ENCODE measurements at places on chromosomes 4 and X.

- DNase-seq, result no peak
Observed at GRCh38 chr4:176187624-176188023, 7.8 kb downstream of the SPATA4 start.

- DNase-seq, result no peak
Observed at GRCh38 chrX:154779261-154779660, 16.6 kb downstream of the DKC1 start.

DNA sequence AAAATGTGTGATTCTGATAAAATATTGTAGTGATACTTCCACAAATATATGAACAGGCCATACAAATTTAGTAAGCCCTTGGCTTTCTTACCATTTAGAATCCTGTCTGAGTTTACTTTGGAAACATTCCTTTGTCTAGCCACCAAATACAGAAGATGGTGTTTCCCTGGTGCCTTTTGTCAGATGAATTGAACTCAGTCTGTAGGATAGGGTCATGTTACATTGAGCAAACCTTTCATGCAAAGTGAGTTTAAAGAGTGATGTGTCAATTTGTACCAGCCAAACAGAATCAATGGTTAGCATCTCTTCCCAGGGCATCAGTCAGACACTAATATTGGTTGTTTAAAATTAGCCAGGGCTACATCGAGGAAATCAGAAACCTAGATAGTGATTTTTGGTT, 1443.4 kb downstream of the ARAP2 start:
- DNase-seq, result no peak

DNA sequence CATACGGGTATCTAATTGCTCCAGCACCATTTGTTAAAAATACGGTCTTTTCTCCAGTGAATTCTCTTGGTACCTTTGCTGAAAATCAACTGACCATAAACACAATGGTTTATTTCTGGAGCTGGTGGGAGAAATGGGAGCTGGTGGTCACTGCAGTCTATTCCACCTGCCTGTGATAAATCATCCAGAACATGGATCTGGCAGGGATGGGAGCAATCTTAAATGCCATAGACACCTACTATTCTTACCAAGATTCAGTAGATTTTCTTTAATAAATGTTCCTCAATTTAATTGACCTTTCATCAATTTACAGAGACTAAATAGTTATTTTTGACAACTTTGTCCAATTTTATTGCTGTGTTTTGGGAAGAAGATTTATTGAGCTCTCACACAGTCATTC, 68.1 kb downstream of the SLC9A7 start:
- no peak for DNase-seq

DNA sequence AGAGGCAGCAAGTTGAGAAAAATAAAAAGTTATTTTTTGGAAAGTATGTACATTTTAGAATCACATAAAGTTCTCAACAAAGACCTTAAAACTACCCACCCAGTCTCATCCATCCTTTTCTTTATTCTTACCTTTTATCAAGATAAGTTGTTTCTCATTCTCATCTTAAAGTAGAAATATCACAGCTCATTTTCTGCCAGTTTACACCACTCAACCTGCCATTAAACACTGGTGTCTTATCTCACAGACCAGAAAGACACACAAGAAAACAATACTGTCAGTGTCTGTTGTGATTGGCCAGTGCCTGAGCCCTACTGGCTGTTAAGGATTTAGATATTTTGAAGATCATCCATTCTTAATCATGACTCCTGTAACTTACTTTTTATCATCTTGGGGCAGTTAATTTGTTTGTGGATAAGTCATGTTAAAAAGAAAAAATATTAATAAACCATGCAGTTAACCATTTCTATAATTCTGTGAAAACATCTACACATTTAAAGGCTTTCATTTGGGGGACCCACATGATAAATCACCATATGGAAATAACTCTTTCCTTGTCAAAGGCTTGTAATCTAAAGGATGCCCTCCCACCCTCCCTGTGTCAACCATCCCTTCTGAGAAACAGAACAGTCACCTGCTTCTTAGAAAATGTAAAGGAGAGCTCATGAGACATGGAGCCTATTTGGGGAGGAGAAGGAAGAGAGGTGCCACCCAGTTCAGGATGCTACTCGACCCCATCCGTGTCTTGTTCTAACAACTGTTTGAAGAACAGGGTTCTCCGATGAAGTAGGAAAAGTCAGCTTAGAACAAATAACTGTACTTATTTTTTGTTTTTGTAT, 897.2 kb upstream of the INTU start:
- DNase-seq, result no peak

- no peak for DNase-seq
Observed at GRCh38 chrX:9566150-9566621, 101.3 kb downstream of the TBL1X start.

DNA sequence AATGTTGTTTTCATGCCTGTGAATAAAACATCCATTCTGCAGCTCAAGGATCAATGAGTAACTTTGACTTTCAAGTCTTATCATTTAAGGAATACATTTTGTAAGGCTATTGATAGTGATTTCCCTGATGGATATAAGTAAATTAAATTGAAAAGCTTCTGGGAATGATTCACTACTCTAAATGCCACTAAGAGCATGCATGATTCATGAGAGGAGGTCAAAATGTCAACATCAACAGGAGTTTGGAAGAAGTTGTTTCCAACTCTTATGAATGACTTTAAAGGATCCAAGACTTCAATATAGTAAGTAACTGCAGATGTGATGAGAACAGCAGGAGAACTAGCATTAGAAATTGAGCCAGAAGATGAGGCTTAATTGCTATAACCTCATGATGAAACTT, 1487.3 kb downstream of the PCDH7 start:
- no peak for DNase-seq

DNA sequence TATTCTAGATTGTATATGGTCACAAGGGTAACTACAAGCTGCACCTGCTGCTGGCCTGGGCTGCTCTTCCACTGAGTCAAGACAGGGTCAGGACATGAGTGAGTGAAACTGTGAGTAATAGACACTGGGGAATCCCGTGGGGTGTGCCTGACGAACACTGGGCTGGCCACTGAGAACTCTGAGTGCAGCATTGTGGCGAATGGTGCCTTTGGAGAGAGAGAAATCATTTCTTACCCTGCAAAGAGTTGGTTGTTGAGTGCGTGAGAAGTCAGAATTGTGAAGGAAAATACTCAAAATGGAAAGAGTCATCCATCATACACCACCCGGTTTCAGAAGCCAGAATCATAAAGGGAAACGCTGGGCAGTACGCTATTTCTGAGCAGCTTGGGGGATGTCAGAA, 43.1 kb upstream of the LSM6 start:
- DNase-seq, result no peak

DNA sequence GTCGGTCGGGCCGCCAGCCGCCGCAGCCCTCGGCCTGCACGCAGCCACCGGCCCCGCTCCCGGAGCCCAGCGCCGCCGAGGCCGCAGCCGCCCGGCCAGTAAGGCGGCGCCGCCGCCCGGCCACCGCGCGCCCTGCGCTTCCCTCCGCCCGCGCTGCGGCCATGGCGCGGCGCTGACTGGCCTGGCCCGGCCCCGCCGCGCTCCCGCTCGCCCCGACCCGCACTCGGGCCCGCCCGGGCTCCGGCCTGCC, 213 bp downstream of the NFKB1 start:
- no peak for DNase-seq

DNA sequence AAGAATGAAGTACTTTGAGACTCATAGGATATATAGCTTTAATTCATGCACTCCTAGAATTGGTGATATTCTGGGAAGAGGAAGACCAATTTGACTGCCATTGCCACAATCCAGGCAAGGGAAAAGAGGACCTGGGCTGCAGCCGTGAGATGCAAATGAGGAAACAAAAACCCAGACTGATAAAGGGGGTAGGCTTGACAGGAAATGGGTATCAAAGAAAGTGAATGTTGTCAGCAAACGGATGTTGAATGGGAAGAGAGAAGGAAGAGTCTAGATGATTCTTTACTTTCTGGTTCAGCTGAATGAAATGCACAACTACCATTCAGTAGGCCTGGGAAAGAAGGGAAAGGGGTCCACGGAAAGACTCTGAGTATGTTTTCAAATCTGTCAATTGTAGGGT, 17.1 kb upstream of the ARHGEF6 start:
- no peak for DNase-seq

GRCh38 chr4:169663831-169664230, 43.5 kb downstream of the CLCN3 start:
- DNase-seq, result no peak

GRCh38 chrX:3216581-3217180, 129.8 kb downstream of the MXRA5 start:
- DNase-seq, result no peak

DNA sequence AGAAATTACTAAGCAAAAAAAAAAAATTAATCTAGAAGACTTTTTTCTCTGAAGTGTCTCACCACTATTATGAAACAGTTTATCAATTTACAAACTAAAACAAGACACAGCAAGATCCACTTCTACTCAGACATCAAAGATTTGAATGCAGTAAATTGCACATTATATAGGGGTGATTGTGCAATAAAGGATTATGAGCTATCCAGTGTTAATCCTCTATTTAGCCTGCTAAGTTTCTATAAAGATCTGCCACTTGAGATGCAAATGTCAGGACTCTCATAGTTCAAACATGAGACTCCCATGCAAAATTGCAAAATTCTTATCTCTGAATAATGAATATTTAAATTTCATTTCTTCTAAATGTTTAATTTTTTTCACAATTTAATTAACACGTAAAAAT, 2.2 kb downstream of the TECRL start:
- no peak for DNase-seq

DNA sequence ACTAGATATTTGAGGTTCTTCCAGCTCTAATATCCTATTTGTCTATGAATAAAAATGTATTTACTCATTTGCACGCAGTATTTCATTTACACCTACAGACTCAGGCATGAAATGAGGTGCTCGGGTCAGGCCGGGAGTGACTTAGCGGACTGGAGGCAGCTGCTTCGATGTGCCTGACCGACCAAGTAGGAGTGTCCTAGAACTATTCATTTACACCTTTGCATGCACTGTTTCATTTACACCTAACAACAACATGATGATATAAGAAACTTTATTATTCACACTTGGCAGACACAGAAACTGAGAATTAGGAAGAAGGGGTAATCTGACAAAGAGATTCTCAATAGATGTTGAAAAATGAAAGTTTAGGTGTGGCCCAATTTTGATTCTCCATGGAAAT, 28.7 kb upstream of the FAT1 start:
- no peak for DNase-seq

- DNase-seq, result no peak
Observed at GRCh38 chr4:188949596-188949995, 810.4 kb downstream of the TRIML1 start.

GRCh38 chr4:73770917-73771316, 30.5 kb downstream of the CXCL8 start:
- no peak for DNase-seq

DNA sequence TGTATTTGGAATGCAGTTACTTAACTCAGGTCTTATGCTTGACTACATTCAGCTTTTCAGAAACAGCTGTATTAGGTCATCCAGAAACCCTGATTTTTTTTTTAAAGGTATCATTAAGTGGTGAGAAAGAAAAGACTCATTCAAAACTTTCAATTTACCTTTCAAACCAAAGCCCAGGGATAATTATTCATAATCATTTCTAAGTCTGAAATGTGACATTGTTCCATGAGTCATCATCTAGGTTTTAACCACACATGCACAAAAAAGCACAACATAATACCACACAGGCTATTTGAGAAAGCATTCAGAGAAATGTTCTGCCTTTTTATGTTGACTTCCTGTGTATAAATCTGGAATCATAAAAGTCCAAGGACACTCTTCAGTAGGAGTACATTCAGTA, 288.2 kb downstream of the IL1RAPL2 start:
- no peak for DNase-seq

DNA sequence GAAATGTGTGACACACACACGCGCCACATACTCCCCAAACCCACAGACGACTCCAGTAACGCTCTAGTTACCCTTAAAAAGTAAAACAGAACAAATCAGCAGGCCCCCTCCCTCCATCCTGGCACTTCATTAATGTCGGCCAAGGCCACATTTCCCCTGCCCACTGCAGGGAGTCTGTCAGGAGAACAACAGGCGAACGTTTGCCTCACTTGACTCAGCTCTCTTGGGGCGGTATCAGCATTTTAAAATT, 671 bp upstream of the FHIP1A start:
- DNase-seq, result no peak

GRCh38 chr4:8649631-8650361, 57.2 kb downstream of the CPZ start:
- DNase-seq, result no peak

GRCh38 chrX:45710081-45710801, 509.6 kb upstream of the DIPK2B start:
- DNase-seq, result no peak

DNA sequence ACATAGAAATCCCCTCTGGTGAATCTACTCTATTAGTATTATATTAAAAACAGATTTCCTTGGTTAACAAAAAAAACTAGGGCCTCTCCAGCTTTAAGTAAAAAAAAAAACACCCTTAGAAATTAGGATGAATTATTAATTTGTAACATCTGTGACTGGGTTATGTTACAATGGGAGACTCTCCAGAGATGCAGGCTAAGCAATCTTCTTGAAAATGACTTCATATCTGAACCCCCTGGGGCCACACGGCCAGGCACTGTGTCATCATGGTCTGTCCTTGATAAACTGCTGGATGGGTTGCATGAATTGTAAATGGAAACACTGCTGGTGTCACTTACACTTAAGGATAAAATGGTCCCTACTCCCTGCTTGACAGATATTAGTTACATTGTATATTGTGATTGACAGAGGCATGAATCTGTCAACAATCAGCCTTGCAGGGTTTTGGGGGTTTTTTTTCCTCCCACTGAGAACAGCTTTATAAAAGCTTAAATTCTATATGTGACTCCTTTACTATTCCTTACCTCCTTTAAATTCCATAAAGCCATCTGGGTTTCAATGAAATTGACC, 49.1 kb downstream of the PRKG2 start:
- no peak for DNase-seq

GRCh38 chrX:27924261-27924660, 57.0 kb downstream of the DCAF8L1 start:
- no peak for DNase-seq

DNA sequence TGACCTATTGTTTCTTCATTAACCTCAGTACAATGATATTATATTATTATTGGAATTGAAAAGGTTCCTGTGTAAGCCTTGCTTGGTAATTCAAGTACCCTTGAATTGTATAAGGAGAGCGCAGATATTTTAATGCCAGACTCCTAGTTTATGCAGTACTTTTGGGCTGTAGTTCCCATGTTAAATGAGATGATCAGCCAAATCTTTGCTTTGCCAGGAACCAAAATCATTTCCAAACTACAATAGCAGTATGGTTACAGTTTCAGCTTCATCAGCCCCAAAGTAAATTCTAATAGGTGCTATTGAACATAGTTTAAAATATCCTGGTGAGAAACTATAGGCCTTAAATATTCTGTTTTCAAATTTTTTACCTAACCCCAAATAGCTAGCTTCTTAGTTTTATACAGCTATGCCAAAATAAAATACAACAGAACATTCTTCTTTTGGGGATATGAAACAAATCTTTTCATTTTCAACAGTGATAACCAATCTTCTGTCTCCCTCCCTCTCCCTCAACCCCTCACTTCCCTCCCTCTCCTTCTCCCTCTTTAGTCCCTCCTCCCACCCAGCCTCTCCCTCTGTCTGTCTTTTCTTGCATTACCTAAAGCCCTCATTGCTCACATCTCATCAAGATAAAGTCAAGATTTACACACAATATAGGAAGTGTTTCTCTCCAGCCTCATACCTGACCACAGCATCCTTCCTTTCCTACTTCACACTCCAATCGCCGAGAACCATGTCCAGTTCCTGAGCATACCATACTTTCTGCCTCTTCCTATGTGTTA, 190.1 kb downstream of the SHROOM3 start:
- no peak for DNase-seq

GRCh38 chr4:72953571-72953970, 115.9 kb downstream of the COX18 start:
- DNase-seq, result no peak

Measured in stimulated activated CD8-positive, alpha-beta memory T cell treated with anti-CD3 and anti-CD28 coated beads, Interleukin-4, amount 100 ng/mL, for 1 hour (primary cell).